ENCODE measurements at places on chromosomes 13 and 19.

DNA sequence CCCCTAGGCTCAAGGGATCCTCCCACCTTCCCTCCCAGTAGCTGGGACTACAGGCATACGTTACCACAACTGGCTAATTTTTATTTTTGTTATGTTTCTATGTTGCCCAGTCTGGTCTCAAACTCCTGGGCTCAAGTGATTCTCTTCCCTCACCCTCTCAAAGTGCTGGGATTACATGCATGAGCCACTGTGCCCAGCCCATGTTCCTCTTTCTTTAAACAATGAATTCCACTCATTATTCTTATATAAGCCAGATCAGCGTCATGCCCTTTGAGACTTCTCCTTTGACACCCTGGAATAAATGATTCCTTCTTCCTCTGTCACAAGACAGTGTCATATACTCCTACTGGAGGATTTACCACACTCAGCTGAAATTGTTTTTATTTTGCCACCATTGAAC, 519.9 kb upstream of the SPRY2 start:
- no peak for DNase-seq

- no peak for DNase-seq
Observed at GRCh38 chr13:106625578-106625977, 57.6 kb upstream of the ARGLU1 start.

GRCh38 chr19:31263328-31263727, 85.9 kb downstream of the TSHZ3 start:
- no peak for DNase-seq

DNA sequence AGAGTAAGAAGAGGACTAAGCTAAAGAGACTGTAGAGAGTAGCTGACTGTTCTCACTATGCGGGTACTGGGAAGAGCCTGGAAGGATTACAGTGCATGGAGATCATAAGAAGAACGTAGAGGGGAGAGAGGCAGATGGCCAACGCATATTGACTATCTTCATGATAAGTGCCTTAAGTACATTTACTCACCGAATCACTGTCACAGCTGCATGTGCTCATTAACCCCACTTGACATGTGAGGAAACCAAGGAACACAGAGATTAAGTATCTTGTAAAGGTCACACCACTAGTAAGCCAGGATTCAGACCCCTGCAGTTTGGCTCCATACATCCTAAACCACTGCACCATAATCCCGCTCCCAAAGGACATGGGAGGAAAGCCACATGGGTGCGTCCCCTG, 34.1 kb downstream of the SMAD9 start:
- no peak for DNase-seq

GRCh38 chr13:99007414-99007986, 29.6 kb upstream of the DOCK9 start:
- DNase-seq: no peak

DNA sequence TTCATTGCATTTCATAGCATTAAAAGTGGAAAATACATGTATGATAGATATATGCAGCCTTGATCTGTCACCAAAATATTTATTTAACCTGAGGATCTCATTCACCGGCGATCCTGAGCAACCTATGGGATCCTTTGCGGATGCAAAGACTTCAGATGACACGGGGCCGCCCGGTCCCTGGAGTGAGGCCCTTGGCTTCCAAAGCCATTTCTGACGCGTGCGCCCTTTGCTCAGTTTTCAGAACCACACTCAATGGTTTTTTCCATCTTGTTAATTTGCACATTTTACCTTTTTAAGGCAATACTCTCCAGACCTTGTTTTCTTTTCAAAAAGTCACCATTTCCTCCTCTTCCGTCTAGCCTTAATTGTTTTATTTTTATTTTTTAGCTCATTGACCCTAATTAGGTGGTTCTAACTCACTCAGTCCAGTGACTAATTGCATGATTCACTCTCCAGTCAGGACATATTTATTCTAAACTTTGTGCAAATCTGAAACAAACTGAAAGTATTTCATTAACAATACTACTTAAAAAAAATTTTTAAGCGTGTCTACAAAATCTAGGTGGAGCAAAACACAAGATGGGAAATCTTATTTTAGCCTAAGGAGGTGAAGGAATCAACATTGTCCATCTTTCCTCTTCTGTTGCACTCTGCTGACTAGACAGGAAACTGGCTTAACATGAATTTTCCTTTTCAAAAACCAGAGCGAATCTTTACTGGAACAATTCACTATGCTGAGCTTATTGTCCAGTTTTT, 47.9 kb downstream of the COL4A1 start:
- no peak for DNase-seq

DNA sequence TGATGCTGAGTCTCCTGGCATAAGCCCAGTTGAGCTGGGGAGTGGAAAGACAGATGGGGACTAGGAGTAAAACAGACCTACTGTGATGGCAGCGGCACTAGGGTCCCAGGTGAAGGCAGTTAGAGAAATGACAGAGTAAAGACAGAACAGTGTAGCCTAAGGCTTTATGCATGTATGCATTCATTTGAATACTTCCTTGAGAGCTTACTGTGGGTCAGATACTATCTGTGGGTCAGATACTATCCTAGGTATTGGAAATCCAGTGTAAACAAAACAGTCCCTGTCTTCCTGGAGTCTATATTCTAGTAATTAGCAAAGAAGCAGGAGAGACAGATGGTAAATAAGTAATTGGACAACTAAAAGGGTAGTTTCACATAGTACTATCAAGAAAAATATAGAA, 73.7 kb upstream of the LRCH1 start:
- DNase-seq: no peak

GRCh38 chr13:91313581-91313980, 33.9 kb upstream of the MIR17HG start:
- DNase-seq: no peak

DNA sequence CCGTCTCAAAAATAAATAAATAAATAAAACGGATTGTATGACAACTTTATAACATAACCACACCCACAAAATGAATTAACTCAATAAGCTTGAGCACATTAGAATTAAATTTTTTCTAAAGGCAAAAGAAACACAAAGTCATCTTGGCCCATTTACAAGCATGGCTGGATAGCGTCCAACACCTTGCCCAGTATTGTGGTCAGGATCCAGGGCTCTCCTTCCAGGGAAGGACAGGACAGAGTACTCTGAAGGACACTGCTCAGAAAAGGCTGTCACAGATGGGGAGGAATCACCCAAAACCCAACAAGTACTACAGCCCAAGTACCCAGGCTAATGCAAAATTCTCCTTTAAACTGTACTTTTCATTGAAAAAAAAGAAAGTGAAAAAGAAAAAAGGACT, 27.1 kb downstream of the SUGP2 start:
- no peak for DNase-seq

DNA sequence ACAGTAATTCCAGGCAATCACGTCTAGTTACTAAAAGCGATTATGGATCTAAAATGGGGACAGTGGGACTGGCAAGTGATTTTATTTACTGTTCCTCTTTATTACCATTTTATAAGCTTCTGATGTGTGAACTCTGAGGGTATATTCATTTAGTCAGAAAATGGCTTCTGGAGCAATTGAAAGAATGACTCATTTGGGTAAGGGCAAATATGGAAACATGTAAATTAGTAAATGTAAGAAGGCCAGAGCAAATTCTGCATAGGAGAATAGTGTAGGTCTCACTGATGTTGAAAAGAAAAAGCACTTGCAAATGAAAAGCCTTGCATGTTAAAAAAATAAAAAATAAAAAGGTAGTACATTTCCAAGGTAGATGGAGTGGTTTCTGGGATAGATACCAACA, 262.2 kb downstream of the KLF5 start:
- DNase-seq: no peak

GRCh38 chr19:49499030-49499670, 2.9 kb downstream of the RPS11 start:
- no peak for DNase-seq

DNA sequence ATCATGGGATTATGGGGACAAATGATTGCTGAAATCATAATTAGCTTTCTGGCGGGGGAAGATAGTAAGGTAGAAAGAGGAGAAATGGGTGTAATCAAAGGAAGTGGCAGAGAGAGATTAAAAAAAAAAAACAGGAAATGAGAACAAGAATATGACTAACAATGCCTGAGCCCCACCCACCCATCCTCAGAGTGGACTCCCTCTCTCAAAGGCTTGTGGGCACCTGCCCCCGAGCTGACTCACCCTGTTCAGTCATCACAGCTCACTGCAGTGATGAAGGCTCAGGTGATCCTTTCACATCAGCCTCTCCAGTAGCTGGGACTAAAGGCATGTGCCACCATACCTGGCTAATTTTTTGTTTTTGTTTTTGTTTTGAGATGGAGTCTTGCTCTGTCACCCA, 26.4 kb upstream of the TPT1 start:
- DNase-seq: peak; percentile 86

- DNase-seq: no peak
Observed at GRCh38 chr19:5932609-5933262, 18.7 kb downstream of the CAPS start.

GRCh38 chr13:94704377-94705080, 7.8 kb downstream of the SOX21 start:
- DNase-seq: no peak

DNA sequence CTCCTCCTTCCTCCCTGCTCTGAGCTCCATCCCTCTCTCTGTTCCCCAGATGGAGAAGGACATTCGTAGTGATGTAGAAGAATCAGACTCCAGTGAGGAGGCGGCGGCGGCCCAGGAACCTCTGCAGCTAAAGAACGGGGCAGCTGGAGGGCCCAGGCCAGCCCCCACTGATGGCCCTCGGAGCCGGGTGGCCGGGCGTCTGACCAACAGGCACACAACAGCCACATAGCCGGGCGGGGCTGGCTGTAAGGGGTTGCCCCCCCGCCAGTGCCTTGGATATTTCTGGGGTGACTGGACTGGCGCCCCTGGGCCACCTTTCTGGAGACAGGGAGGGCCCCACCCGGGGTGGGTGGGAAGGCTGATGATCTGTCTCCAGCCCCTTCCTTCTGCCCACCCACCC, 46.3 kb downstream of the CD320 start:
- no peak for DNase-seq

GRCh38 chr13:102914339-102914930, 68.6 kb downstream of the ERCC5 start:
- DNase-seq: no peak

GRCh38 chr19:23075031-23075733, 41.6 kb upstream of the ZNF730 start:
- no peak for DNase-seq

GRCh38 chr13:35643625-35644024, 167.1 kb upstream of the MAB21L1 start:
- DNase-seq: no peak

- DNase-seq: no peak
Observed at GRCh38 chr19:48553676-48554384, 1.9 kb downstream of the SULT2B1 start.

GRCh38 chr13:44088991-44089413, 209.3 kb downstream of the LACC1 start:
- no peak for DNase-seq

GRCh38 chr13:110581506-110582185, 20.1 kb upstream of the RAB20 start:
- no peak for DNase-seq

GRCh38 chr13:77523386-77523785, 12.1 kb upstream of the SCEL start:
- no peak for DNase-seq

- no peak for DNase-seq
Observed at GRCh38 chr13:43647471-43647870, 139.3 kb downstream of the ENOX1 start.

- no peak for DNase-seq
Observed at GRCh38 chr19:38912600-38913514, 871 bp upstream of the CCER2 start.

DNA sequence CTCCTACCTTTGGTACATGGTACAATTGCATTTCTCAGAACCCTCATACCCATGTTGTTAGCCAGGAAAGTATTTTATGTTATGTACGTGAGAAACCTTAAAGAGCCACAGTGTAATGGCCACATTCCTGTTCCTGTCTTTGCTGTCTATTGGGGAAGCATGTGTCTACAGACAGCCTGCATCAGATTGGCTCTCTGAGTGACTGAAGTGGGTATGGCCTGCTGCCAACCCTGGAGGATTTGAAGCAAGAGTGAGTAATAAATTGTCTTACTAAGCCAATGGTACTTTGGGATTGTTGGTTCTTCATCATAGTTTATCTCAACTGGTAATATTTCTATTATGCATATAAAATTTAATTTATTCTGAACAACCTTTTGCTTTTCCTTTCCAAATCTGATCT, 574.1 kb downstream of the LMO7 start:
- no peak for DNase-seq

DNA sequence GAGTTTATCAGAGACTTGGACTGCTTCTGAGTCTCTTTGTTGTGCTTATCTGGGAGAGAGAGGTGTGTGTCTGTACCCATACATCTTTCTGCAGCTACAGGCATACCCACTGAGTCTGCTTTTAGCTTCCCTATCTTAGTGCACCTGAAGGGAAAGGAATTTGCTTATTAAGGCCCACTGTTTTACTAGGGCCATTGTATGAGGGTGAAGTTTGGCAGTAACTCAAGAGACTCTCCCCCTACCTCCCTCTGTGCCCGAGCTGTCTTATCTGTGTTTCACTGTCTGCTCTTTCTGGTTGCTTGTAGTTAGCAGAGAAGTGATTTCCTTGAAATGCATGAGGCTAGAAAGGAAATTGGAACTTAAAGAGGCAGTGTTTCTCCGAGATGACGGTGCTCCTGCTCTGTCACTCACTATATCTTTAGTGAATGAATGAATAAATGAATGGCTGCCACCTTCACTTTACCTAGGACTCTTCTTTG, 678 bp upstream of the CD33 start:
- DNase-seq: no peak

- no peak for DNase-seq
Observed at GRCh38 chr19:28509079-28509895, 703.7 kb downstream of the UQCRFS1 start.

DNA sequence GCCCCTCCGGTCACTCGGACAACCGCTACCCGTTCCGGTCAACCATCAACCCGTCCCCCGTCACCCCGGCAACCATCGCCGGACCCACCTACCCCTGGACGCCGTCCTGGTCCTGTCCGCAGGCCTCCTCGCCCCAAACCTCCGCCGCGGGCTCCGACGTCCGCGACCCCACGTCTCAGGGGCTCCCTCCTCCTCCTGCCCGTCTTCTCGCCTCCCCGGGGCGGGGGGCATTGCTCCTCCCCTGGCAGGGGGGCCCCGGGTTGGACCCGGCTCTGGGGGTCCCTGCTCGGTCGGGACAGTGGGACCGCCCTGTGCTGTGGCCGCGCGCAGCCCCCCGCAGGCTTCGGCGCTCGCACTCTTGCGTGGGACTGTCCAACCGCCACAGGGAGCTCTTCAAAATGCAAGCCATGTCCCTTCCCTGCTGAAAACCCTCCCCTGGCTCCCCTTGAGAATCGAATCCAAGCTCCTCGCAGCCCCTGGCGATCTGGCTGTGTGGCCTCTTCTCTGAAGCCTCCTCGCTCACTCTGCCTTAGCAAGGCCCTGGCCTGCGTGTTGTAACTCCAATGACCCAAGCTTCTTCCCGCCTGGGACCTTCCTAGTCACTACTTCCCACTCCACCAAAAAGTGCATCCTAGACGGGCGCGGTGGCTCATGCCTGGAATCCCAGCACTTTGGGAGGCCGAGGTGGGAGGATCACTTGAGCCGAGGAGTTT, 8.4 kb downstream of the EPHX3 start:
- DNase-seq: no peak
